ENCODE measurements at places on chromosomes 11 and 22. TPM values are rescaled to one million over a fixed set of nuclear protein-coding genes. Genes with fewer than 3 reads are reported as not detected.

Gene OR52N4
- total RNA-seq, result not detected

Gene CSNK2A3
- 3.8 TPM for total RNA-seq

Gene TTC28
- 39.7 TPM for total RNA-seq

Gene LRRN4CL
- total RNA-seq, result 0.19 TPM

Gene TSPAN18
- total RNA-seq, result 60.3 TPM

Gene TRIM66
- total RNA-seq, result 5.7 TPM

Gene MYOD1
- total RNA-seq, result not detected

Gene GRM5
- total RNA-seq, result 0.33 TPM
